Stimulated activated effector memory CD8-positive, alpha-beta T cell treated with anti-CD3 and anti-CD28 coated beads, Interleukin-12 subunit alpha, Interleukin-12 subunit beta, amount 100 ng/mL, for 72 hours (primary cell): ENCODE measurements at places on chromosomes 1 and 21.

DNA sequence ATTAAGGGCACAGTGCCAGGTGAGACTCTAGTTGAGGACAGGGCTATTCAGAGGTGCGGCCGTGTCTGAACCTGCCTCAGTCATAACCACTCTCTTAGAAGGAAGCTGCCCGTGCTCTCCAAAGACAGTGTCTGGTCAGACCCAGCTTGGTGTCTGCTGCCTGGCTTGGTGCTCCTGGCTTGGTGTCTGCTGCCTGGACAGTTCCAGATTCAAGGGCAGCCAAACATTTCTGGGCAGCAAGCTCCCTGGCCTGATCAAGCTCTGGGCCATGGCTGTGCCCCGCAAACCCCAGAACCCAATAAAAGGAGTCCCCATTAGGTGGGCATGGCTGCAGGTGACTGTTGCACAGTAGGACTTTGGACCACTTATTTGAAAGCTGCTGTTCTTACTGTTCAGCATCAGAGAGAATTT is 27.7 kb downstream of the NEK2 start:
- DNase-seq, result no peak

- DNase-seq, result no peak
Measured at GRCh38 chr1:64981601-64982533, 15.5 kb upstream of the JAK1 start.

DNA sequence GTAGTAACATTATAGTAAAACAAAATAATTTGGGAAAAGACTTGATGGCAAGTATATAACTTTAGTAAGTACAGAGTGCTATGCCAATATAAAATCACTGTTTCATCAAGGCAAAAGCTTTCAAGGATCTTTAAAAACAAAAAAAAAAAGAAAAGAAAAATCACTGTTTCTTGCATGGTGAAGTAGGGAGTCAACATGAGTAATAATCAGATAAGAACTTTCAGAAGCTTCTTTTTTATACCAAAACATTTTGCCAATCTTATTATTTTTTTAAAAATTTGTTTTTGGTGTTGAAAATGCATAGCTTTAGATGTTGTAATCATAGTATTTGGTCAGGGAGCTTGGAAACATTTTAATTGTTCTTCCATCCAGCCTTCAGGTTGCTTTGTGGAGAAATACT is 37.2 kb downstream of the CAMSAP2 start:
- no peak for DNase-seq

DNA sequence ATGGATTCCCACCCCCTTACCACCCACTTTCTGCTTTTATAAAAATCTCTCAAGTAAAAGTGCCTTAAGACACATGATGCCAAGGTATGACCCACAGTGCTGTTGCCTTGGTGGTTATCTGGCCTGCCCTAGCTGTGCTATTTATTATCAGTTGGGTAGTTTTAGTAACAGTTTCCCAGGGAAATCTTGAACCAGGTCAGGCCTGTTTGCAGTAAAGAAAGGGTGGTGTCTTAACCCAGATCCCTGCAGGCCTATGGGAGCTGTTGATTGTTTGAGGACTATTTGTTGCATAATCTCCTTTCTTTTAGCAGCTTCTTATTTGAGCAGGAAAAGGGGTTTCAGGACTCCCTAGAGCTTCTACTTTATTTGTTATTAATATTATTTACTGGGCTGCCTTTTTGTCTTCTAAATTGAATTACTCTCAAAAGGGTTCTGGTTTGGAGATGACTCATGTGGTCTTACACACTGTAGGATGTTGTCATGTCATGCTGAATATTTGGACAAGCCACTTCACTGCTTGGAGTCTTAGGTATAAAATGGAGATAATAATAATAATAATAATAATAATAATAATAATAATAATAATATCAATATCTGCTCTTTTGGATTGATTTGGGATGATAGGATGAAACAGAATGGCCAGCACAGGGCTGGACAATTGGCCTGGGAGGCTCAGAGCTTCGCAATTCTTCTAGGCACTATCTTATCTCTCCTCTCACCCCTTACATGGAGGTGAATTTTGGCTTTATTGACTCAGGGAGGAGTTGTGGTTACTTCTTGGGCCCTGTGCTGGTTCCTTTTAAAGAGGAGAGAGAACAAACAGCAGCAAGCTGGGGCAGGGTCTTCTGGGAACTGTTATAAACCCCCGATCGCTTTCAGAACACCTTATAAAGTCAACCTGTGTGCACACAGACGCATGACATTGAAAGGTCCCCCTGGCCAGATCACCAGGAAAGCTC is 252.1 kb downstream of the PRDM2 start:
- DNase-seq, result no peak

GRCh38 chr1:246427611-246428010 is 79.5 kb downstream of the SMYD3 start:
- no peak for DNase-seq

DNA sequence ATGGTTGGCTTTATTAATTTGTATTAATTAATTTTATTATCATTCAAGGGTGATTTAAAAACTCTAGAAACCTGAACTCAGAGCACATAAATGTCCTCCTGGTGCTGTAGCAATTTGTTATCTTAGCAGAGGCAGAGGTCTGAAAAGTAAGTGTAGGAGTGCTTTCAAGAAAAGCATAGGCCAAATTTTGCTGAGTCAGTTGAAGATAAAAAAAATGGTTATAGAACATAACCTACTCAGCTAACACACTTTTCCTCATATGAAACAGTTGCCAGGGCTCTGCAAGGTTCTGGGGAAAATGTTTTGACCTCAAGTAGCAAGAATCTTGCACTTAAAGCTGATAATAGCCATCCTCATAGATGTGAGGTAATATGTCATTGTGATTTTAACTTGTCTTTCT is 53.5 kb upstream of the CHODL start:
- no peak for DNase-seq

GRCh38 chr1:75672528-75673393 is 51.7 kb upstream of the ACADM start:
- no peak for DNase-seq

GRCh38 chr1:81974883-81975555 is 174.3 kb downstream of the ADGRL2 start:
- DNase-seq, result no peak

DNA sequence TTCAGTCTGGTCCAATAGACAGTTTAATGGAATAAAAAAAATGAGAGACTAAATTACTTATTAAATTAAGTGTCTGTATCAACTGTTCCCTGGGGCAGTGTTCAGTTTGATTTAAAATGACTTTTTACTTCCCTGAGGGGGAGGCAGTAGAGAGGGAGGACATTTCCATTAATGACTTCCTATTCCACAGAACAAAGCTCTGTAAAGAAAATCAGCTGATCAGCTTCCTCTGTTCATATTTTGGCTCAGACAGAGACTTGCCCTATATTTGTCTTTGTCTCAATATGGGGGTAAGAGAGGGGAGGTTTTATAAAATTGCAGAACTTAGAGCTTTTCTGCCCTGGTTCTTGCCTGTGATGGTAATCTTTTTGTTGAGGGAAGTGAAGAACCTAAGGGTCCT is 8.4 kb downstream of the CFAP126 start:
- DNase-seq, result no peak
